ENCODE measurements at places on chromosomes 4 and X. TPM values are rescaled to one million over a fixed set of nuclear protein-coding genes. Genes with fewer than 3 reads are reported as not detected.

DNA sequence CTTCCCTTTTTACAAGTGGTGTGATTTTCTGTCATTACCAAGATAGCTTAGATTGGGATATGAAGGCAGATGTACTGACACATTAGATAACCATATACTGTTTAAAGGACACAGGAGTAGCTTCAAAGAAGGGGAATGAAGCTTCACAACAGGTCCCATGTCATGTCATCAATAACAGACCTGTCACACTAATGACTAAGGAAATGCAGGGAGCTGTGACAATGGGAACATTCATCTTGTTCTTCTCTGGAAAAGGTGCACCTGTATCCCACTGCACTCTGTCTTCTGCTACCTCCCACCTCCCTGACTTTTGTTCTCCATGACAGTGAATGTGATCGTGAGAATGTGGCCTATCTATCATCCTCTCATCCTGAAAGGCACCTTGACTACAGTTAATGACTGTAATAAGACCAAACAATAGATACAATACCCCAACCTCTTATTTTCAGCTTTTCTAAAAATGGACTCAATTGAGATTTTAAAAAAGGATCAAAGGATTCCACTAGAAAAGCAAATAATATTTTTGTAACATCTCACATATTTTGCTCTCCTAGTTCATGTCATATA lies 472.5 kb downstream of the STPG2 start:
- DNase-seq: no peak

- no peak for DNase-seq
Observed at GRCh38 chr4:112857461-112857860, 192.0 kb upstream of the ANK2 start.

- DNase-seq: no peak
Observed at GRCh38 chr4:184769141-184769765, 35.4 kb upstream of the CENPU start.

DNA sequence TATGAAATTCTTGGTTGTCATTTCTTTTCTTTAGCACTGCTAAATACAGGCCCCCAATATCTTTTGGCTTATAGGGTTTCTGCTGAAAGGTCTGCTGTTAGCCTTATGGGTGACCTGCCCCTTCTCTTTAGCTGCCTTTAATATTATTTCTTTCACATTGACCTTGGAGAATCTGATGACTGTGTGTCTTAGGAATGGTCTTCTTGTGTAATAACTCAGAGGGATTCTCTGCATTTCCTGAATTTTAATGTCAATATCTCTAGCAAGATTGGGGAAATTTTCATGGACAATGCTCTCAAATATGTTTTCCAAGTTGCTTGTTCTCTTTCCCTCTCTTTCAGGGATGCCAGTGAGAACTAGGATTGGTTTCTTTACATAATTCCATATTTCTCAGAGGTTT lies 292.4 kb downstream of the SLC7A11 start:
- no peak for DNase-seq

DNA sequence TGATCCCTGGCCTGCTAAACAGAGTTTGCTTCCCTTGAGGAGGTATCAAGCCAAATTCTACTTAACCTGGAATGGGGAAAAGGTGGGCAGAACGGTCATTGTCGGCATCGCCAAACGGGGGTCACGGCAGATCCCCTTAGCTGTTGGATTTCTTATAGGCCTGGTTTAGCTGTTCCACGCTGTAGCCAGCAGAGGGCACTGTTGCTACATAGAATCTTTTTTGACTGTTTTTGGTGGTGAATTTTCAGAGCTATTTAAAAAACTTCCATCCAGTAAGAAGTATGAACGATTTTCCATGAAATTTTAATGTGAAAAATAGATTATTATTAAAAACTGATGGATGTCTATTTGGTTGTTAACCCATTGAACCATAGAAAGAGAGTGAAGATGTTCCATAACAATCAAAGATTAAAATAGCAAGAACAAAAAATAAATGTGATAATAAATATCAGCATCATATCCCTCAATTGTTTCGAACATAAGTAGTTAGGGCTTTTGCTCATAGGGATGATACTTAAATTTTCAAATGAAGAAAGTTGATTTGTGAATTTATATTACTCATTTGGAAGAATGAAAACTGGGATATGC lies 56.6 kb downstream of the LINC00632 start:
- DNase-seq: no peak

DNA sequence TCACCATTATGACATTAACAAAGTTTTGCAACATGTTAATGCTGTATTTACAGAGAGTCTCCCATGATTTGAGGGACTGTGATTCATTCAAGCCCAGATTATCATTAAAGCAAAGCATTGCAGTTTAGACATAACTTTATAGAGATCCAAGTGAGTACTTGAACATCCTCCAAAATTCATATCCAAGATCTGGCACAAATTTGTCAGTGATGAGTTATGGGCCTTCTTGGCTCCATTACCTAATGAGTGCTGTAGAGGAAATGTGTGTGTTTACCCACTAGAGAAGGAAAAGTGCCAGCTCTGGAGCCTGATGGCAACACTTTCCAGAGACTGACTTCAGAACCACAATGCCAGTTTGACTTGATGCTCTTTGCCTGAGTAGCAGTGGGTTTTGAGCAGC lies 432.3 kb downstream of the GALNTL6 start:
- no peak for DNase-seq

DNA sequence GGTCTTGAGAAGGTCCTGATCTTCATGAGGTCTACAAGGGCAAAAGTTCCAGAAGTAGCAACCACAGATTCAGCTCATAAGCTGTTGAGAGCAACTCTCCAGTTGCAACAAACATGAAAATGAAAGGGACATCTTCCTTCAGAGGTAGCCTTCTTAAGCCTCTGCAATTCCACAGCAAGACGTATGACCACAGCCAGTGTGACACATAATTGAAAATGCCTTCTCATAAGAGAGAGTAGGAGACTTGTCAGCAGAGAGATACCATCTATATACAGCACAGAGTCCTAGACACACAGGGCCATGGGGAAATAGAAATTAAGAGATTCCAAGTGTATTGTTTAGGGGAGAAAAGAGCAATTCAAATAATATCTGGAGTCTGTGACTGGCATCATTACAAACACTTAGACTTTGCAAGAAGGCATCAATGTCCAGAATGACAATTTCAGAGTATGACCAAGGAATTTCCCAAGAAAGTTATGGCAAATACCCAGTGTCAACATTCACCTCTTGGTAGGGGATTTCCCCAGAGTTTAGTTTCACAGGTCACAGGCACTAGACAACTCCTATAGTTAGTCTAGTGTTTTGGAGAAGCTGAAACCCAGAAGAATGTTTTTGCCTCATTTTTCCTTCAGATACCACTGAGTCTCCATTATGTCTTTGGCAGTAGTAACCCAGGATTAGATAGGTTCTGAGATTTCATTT lies 340.3 kb downstream of the ZNF674 start:
- DNase-seq: no peak

GRCh38 chr4:186132577-186133242 lies 28.2 kb downstream of the FAM149A start:
- DNase-seq: no peak

- peak; percentile 29 for DNase-seq
Observed at GRCh38 chr4:121656269-121656641, 40.5 kb downstream of the ANXA5 start.

DNA sequence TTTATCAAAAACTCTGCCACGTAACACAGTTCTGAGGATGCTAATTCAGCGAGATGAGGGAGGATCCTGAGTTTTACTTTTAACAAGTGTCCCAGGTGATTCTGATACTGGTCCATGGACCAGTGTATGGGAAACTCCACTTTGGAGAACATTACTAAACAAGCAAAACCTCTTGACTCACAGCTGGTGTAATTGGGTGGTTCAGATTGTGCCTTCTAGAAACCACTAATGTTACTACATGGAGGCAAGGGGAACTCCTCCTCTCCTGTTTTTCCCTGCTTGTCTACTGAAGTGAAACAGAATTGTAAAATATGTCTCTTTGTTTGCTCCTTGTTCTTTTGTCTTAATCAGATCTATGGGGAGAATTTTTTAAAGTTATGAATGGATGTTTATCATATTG lies 62.6 kb downstream of the FRAS1 start:
- DNase-seq: no peak

DNA sequence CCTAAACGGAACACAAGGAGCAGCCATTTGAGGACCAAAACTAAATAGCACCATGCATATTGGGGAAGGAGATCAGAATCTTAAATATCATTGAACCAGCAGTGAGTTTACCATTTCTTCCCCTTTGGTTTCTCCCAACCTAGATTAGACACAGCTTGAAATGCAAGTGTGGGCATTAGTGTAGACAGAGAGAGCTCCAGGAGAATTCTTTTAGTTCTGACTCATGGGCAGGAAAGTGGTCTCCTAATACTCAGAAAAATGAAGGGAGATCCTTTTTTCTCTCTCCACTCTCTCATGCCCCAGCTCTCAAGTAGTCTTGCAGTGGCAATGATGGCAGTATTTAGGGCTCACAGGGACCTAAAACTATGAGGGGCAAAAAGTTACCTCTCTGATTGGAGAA lies 567.9 kb downstream of the INPP4B start:
- DNase-seq: no peak

GRCh38 chr4:7121174-7121573 lies 53.3 kb upstream of the GRPEL1 start:
- DNase-seq: no peak

- DNase-seq: no peak
Observed at GRCh38 chr4:173214661-173215060, 46.0 kb downstream of the GALNT7 start.

DNA sequence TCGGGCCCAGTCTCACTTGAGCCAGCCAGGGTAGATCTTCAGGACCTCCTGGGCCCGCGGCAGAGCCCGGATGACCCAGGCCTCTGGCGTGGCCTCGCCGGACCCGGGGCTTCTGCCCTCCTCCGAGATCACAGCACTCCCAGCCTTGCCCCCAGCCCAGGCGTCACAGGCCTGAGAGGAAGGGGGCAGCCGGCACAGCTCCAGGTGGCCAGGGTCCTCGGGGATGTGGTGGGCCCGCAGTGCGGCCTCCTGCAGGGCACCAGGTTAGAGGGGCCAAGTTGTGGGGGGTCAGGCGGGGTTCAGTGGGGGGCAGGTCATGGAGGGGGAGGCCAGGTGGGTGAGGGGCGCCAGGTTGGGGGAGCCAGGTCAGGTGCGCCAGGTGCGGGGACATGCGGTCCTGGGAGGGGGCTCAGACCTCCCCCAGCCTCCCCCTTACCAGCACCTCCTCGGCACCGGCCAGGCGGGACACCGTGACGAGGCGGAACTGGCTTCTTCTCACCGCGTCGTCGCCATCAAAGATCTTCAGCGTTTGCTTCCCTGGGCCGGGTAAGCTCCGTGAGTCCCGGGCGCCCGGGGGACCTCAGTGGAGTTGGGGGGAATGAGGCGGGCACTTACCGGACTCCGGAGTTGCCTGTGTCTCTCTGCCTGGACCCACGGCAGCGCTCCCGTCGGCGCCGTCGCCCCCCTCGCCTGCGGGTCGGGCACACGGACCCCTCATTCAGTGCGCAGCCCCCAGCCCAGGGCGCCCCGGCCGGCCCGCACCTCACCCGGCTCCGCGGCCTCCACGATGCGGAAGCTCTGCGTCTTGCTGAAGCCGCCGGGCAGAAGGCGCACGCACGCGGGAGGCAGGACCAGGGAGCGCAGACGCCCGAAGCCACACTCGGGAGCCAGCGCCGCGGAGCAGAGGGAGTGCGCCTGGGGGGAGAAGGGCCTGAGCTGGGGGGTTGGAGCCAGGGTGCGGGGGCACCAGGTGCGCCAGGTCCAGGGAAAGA lies 6.0 kb downstream of the DGKQ start:
- DNase-seq: no peak

DNA sequence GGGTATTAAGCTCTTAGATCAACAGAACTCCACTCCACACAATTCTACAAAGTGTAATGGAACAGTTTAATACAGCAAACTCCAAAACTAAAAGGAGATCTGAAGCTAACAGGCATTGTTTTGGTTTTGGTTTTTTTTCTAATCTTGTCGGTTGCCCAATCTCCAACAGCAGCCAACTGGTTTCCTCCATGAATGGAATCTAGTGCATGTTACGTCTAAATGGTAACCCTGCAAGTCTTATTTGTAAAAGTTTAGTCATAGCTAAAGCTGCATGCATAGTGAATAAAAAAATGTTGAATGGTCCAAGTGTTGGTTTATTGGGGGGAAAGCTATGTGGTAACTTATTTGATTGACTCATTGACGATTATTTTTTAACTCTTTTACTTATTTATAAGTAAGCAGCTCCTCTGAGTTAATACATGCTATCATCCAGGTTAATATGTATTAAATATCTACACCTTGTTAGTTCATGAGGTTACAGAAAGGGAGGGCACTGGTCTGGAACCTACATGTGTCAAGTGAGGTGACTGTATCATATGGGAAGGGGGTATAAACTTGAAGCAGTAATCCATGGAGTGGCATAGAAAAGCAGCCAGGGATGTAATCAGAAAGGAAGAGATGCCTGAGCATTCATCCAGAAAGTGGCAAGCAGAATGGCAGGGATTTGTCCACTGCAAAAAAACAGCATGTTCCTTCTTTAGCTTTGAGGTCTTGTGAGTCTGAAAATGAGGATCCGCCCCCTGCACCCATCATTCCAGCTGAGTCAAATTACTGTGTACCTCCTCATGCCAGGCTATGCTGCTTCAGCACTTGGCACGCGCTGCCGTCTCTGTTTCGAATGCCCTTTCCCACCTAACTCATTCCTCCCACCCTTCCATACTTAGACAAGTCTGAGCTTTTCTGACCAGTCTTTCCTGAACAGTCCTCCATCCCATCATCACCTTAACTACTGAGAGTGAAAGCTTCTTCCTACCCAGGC lies 81.7 kb downstream of the PDGFC start:
- no peak for DNase-seq

GRCh38 chrX:17417372-17417771 lies 42.4 kb downstream of the NHS start:
- DNase-seq: no peak

DNA sequence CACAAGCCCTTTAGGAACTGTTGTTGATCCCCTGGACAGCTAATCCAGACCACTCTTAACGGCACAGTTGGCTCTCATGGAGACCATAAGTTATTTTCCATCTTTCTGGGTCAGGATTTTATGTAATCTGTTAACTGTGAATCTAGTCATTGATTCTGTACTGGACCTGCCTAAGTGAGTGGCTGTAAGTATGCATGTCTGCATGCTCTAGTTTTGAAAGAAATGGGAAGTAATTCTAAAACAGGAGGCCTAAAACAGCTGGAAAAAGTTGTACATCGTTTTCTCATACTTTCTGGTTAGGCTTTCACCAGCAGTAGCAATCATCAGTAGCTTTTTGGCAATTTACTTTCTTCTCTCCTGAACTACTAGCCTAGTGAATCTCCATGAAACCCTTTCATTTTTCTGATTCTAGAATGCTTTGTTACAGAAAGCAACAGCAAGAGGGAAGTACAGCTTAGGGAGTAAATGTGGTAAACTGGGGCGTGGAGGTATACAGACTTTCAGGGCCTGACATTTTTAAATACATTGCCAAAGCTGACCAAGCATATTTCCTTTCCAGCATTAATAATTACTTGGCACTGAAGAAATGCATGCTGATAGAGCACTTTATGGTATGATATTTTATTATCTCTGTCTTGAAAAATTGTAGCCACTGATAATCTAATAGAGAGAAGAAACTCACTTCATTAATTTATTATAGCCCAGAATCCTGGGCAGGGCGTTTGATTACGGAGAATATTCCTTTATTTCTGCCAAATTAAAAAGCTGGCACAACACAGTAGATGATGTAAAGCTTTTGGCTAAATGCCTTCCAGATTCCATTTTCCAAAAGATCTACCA lies 202.7 kb downstream of the BANK1 start:
- no peak for DNase-seq

Gene TBC1D8B
- polyA plus RNA-seq: 5.2 TPM

Gene RPS6KA6
- 20.0 TPM for polyA plus RNA-seq

Gene FOXP3
- 0.76 TPM for polyA plus RNA-seq

Gene AMBN
- polyA plus RNA-seq: 1.7 TPM

Gene LPAR4
- 22.7 TPM for polyA plus RNA-seq

Gene CSAG1
- polyA plus RNA-seq: not detected

Gene GABRA4
- polyA plus RNA-seq: 0.10 TPM

Gene SPP1
- 347 TPM for polyA plus RNA-seq

Gene CTAG1B
- polyA plus RNA-seq: not detected

Measured in right renal cortex interstitium (tissue), 3 donors.